T-helper 1 cell (primary cell): ENCODE measurements at places on chromosomes 16 and 17.

DNA sequence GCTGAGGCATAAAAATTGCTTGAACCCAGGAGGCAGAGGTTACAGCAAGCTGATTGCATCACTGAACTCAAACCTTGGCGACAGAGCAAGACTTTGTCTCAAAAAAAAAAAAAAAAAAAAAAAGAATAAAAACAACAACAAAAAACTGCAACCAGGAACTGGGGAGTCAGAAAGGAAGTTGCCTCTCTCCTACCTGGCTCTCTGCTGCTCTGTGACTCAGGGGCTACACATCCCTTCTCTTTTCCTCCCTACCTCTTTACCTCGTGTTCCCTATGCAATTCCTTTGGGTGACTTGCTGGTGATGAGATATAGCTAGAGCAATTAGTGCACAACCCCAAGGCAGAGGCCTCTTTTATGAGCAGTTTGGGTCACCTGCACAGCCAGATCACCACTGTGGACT lies 95.9 kb downstream of the ABCC1 start:
- DNase-seq, result no peak

GRCh38 chr16:34801875-34802274 lies 1342.5 kb downstream of the TP53TG3F start:
- no peak for DNase-seq

GRCh38 chr17:42653179-42654124 lies 5.6 kb upstream of the TUBG2 start:
- DNase-seq, result no peak

GRCh38 chr16:82082543-82083244 lies 47.6 kb downstream of the HSD17B2 start:
- no peak for DNase-seq

DNA sequence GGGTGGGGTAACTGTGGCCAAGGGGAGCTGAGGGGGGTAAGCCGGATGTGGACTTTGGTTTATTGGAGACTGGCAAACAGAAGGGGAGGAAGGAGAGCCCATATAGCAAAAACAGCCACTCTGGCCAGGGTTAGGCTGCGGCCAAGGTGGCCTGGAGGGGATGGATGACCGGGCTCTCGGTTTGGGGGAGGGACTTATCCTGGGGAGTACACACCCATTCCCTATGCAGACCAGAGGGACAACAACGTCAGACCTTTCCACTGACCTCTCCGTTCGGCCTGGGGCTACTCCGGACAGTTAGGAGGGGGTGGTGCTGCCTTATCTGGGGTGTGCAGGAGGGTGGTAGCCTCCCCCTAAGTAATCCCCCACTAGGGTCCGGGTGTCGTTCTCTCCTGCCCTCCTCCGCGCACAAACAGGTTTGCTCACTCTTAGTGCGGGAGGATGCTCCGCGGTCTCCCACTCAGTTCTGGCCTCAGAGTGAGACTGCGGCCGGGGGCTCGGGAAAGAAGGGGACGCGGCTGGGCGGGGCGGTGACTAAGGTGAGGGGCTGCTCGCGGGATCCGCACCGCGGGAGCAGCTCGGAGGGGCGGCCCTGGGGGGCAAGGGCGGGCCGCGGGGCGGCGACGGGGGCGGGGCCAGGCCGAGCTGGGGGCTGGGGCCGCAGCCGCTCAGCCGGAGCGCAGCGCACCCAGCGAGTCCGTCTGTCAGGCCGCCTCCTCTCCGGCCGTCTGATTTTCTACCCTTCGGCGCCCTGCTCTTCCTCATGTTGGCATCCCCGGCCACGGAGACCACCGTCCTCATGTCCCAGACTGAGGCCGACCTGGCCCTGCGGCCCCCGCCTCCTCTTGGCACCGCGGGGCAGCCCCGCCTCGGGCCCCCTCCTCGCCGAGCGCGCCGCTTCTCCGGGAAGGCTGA lies at the start of gene WNK4:
TSS of gene WNK4 (plus strand) at position 675 of the 915 bp plus-strand sequence. CDS start at position 764, 89 bp downstream.
- no peak for DNase-seq

DNA sequence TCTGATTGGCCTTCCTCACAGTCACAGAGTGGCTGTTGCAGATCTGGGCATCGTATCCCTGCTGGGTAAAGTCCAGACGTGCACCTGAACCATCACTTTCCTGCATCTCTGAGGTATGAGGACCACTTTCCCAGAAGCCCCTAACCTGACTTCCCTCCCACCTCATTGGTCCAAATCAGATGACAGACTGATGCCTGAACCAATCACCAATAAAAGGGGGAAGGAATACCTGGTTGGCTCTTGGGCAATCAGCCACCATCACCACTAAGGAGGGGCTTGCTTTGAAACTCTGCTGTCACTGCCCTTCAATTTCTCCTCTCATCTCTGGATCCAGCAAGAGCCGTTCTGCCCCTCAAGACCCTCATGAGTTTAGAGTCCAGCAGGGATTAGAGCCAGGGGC lies 13.6 kb upstream of the WFDC1 start:
- no peak for DNase-seq

DNA sequence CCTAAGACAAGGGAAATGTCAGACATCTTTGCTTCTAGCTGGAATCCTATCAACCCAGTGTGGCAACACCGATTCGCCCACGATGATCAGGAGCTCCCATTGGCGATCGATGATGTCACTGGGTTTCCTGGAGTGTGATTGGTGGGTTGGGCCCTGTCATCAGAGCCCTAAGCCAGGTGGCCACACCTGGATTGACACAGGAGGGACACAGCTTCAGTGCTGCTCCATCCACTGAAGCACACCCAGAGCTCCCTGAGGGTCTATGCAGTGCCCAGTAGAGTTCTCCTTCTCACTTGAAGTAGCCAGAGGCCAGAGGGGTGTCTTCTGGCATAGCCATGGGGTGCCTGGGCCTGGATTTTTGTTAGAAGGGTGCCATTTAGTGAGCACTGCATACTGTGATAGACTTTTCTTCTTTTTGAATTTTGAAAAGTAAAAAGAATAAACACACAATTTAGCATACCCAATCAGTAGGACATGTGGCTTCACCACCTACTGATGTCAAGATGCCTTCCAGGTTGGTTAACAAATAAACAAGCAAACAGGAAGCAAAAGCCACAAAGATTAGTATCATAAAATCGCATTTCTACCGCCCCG lies 77.6 kb downstream of the CMIP start:
- no peak for DNase-seq

DNA sequence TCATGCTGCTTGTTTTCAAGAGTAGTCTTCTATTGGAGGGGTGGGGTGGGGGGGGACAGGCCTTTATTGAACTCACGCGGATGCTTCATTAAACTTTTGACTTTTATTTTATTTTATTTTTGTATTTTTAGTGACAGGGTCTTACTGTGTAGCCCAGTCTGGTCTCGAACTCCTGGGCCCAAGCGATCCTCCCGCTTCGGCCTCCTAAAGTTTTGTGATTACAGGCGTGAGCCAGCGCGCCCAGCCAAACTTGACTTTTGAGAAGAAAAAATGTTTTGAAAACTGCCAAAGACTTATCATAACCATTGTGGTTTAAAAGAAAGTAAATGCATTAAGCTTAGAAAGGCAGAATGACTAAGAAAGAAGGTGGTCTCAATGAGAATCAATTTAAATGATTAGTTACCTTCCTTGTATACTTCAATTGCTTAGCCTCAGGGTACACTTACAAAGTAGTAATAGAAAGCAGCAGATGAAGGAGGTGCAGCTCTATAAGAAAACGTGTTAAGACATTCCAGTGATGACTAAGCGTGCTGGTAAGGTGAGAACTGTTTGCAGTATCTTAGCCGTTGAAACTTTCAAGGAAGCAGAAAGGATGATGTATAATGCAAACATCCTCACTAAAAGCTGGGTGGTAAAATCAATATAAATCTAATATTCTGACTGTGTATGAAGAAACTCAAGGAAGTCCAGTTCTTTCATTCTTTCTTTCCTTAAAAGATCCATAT lies 1.2 kb downstream of the AP2B1 start:
- DNase-seq, result no peak

- DNase-seq, result no peak
These were observed 1.4 kb upstream of the GRN start for GRCh38 chr17:44343510-44344209.

DNA sequence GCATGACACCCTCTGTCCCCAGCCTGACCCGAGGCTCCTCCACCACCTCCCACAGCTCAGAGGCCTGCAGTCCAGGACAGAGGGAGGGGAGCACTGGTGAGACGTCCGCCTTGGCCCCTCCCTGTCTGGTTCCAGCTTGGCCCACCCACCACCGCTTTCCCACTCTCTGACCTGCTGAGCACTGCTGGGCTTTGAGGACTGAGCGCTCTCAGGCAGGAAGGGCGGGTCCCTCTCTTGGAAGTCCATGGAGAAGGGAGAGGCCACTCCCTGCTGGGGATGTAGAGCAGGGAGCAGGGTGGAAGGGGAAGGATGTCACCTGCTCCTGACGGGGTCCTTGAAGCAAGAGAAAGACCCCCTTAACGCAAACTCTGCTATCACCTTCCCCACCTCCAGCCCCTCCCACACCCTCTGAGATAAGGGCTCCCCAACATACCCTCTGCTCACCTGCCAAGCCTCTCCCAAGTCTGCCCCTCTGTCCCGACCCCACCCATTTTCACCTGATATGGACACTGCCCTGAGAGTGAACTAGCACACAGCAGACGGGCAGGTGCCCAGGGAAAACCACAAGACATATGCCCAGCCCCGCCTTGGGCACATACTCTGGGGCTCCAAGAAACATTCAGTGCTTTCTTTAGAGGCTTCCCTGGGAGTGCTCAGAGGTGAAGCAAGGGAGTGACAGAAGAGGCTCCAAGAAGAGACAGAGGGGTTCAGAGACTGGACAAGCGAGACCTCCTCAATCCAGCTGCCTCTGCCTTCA lies 1.4 kb downstream of the OSBPL7 start:
- DNase-seq, result no peak

DNA sequence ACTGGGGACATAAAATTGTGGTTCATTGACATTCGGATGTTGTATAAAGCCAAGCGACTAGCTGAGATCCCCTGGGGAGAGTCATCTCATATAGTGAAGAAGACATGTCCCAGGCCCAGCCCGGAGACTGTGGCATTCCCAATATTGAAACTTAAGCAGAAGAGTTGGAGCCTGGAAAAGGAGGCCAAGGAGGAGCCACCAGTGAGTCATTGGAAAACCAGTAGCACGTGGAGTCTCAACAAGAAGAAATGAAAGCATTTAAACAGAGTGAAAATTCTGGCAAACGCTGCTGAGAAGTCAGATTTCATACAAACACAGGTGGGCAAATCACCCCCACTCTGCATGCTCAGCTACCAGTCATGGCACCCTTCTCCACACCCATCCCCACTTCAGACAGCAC lies 9.4 kb upstream of the ELAC2 start:
- no peak for DNase-seq

- no peak for DNase-seq
These were observed 210.0 kb upstream of the DYNLRB2 start for GRCh38 chr16:80330803-80331202.
